ENCODE measurements at places on chromosomes 2 and 18.
A peak's percentile ranks its signal among the peaks of the same experiment; 100 is the strongest.

- DNase-seq: peak; percentile 72
Measured at GRCh38 chr2:224268441-224268840, 133.5 kb downstream of the FAM124B start.

DNA sequence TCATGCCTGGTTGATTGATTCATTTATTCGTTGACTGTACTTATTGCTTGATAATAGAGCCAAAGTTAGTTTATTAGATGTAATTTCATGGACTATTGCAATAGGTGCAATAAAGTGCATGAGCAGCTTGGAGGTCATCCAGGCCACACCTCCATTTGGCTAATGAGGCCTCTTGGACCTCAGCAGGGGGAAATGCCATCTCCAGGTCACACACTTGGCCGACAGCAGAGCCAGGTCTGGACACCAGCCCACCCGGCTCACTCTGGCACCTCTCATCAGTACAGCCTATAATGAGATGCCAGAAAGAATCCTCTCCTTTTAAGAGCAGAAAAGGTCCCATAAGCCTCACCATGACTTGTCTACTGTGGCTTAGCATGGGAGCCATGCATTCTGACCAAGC, 71.2 kb upstream of the AFF3 start:
- no peak for DNase-seq

DNA sequence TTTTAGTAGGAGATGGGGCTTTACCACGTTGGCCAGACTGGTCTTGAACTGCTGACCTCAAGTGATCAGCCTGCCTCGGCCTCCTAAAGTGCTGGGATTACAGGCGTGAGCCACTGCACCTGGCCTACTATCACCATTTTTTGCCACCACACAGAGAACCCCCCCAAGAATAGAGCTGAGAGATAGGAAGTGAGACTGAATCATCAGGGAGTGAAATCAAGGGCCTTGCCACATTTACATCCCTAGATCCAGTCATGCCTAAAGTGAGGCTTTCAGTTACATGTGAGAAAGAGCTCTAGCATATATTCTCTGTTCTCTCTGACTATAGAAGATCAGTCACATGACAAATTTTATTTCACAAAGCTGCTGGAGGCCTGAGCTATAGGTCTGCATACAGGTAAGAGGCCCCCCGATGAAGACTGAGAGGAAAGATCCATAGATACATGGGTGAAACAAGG, 28.0 kb upstream of the KCMF1 start:
- peak; percentile 28 for DNase-seq

DNA sequence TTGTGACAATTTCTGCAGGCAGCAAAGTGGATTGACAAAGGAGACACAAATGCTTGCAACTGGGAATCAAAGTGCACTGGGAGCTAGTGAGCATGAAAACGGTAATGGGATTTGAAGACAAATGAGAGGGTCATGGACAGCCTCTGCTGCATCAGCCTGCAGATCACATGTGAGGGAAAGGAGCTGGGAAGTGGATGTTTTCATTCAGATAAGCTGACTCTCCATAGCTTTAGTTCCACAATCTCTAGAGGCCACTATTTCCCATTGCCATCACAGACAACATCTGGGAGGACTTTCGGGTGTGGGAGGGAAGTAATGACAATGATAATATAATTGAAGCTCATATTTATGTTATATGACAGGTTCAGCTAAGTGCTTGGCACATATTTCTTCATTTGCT, 28.4 kb downstream of the ADCYAP1 start:
- DNase-seq: no peak

GRCh38 chr2:209933499-209934483, 68.6 kb upstream of the RPE start:
- DNase-seq: peak; percentile 79

DNA sequence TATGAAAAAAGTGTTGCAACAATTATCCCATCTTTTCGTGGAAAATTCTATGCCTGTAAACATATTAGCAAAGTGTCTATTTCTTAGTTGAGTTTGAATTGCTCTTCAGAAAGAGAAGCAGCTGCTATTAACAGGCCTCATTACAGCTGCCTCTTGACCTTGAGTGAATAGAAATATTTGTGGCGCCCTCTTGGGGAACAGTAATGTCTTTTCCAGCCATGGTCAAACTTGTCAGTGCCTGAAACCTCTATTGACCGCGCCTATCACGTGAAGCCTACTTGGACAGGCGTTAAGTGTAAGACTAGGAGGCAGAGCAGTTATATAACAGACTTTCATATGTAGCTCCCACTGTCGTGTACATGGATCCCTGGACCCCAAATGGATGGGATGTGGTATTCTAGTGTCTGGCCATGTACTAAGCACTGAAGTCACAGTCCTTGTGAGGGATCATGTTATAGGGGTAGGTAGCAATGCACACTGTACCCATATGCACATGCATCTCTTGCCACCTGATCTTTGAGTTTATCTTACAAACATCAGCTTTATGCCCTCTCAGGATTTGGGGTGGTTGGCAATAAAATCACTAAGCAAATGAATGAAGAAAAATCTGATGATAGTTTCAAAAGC, 245.0 kb downstream of the PTGR3 start:
- DNase-seq: peak; percentile 29

DNA sequence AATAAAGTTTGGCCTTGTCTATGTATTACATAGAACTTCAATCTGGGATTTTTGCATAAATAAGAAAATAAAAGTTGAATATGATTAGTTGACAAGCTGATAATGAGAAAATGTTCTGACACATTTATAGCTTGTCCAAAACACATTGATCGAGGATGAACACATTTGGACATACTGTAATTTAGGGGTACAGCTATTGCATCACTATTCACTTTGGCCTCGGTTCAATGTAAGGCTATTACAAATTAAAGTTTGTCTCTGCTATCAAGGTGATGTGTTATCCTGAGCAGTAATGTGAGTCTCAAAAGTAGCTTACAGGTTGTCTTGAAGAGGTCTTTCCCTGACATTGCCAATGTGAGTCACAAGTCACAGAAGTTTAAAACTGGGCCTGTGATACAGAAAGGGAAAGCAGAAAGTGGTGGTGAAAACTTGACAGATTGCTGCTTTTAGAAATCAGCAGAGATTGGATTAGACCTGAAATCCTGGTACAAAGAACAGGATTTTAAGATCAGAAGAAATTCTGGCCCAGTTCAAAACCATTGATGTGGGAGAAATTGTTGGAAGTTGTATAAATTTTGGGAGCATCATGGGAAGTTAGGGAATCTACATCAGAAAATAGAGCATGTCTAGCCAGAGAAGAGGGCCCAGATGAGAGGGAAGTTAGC, 674.1 kb downstream of the NYAP2 start:
- DNase-seq: no peak

- DNase-seq: no peak
Measured at GRCh38 chr18:56202678-56203077, 435.7 kb downstream of the TXNL1 start.

- DNase-seq: no peak
Measured at GRCh38 chr2:163990101-163990500, 254.3 kb upstream of the FIGN start.

DNA sequence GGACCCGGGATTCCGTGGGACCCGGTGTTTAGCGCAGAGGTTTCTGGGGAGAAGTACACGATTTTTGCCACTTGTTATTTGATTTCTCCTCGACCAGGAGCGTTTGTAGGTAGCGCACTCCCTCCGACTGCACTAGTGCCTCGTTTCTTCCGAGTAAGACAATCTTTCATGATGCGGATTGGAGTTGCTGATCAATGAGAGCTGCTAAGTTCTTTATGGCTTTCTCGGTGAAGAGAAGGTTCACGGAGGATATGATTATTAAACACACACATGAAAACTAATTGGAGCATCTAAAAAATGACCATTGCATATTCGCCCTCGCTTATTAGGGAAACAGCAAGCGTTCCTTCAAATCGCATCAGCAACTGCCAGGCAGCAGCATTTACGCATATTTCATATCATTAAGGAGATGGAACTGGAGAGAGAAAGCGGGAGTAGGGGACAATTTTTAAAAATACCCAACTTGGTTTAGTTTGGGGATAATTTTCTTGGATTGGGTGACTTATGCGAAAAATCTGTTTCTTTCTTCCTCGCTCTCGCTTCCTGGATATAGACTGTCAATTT, 616 bp downstream of the EML6 start:
- no peak for DNase-seq

DNA sequence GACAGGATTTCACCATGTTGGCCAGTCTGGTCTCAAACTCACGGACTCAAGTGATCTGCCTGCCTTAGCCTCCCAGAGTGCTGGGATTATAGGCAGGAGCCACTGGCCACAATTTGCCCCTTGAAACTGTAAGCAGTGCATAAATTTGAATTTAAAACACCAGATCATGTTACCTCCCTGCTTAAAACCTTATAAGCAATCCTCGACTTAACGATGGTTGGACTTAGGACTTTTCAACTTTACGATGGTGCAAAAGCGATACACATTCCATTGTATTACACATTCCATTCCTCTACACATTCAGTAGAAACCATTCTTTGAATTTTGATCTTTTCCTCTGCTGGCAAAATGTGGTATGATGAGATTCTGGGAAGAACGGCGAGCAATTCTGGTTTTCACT, 23.2 kb upstream of the EFR3B start:
- no peak for DNase-seq

DNA sequence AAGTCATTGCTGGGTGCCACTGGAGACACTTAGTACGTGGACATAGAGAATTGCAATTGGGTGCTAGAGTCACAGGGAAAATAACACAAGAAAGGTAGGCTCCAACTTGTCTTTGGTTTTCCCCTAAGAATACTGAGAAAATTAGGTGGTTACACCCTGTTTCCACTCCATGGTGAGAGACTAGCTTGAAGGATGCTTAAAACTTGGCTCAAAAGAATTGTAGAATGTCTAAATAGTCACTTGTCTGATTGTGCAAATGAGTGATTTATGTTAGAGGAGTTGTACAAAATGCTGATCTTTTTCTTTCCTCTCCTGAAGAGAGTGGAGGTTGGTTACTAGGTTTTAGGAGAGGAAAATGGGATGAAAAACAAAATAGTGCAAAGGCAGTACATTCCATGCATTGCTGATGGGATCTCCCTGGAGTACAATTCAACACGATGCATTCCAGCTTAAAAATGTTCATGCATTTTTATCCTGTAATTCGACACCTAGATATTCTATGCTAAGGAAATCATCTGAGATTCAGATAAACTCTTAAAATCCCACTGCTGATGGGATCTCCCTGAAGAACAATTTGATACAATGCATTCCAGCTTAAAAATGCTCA, 2.2 kb upstream of the SERPINB12 start:
- peak; percentile 87 for DNase-seq

DNA sequence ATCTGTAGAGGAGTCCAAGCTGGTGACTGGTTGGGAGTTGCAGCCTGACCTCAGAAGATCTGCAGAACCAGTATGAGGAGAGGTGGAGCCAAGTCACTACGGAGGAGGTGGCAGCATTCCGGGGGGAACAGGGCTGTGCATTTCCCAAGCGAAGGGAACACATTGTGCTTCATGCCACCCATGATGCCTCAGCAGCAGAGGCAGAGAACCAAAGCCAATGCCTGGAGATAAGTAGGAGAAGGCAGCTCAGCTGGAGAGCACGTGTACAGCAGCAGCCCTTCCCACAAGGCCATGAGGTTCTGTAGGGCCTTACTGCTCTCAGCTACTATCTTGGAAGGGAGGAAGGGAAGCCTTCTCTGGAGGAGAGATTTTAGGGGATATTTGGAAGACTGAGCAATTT, 67.2 kb upstream of the LRPPRC start:
- no peak for DNase-seq

GRCh38 chr2:176978921-176979320, 233.7 kb upstream of the HNRNPA3 start:
- DNase-seq: peak; percentile 11

GRCh38 chr2:40428439-40428838, 23.5 kb downstream of the SLC8A1 start:
- DNase-seq: no peak

DNA sequence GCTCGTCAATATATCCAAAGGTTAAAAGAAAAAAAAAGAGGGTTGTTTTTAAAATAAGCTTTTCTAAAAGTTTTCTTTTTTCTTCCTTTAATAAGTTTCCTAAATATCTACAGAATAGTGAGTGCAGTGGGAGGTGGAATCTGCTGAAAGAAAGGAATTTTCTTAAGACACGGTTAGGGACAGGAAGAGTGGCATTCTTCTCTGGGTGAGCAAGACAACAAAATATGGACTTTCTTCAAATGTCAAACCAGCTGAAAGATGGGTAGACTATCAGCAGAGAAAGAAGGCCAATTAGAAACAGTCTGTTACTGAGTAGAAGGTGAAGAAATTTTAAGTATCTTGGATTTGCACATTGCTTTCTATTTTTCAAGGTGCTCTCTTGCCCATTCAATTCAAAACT, 222.7 kb upstream of the PIK3C3 start:
- no peak for DNase-seq

DNA sequence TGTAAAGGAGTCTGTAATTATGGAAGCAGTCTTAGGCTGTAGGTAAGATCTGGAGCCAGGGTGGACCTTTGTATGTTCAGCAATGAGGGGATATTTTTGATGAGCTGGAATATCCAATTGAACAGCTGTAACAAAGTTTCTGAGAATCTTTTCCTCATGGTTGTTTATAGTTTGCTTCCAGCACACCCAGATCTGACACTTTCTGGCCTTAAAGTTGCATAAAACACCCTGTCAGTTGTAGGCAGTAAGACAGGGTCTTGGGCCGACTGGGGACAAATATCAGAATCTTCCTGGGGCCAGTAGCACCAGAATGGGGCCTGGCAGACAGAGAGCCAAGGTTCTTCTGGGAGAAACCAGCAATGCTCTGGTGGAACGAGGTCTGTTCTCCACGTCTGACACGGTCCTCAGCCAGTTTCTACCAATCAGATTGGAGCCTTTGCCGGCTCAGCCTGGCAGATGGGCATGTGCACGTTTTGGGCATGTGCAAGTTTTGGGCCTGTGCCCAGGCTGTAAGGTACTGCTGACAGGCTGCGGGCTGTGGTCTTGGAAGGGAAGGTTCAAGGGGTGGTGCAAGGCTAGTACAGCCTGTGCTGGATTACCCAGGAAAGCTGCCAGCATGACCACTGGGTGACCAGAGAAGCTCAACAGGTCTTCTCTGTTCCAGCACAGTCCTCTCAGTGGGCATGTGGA, 89.8 kb downstream of the PRKCE start:
- no peak for DNase-seq

DNA sequence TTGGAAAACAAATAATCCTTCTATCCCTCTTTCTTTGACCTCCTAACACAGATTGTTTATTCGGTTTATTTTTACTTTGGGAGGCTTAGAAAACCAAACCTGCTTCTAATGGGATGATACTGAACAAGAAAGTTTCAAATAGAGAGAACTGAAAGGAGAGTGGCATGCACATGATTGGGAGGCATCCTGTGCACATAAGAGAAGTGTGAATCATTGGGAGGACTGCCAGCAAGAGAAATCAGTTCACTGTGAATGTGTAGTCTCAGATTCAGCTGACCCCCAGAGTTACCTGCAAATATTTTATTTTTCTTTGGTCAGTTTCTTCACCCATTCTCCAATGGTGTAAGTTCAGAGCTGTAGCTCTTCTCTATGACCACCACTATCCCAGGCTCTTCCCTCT, 1363.2 kb upstream of the ACVR2A start:
- peak; percentile 47 for DNase-seq

All from fibroblast of skin of abdomen (primary cell).